ENCODE measurements at places on chromosomes 2 and 18.

GRCh38 chr2:30305235-30305634 lies 73.9 kb downstream of the LBH start:
- DNase-seq: no peak

- no peak for DNase-seq
Observed at GRCh38 chr2:64419596-64420165, 34.3 kb upstream of the LGALSL start.

- DNase-seq: no peak
Observed at GRCh38 chr2:111068435-111069058, 52.2 kb upstream of the BCL2L11 start.

- DNase-seq: no peak
Observed at GRCh38 chr18:25408293-25408692, 56.3 kb upstream of the ZNF521 start.

DNA sequence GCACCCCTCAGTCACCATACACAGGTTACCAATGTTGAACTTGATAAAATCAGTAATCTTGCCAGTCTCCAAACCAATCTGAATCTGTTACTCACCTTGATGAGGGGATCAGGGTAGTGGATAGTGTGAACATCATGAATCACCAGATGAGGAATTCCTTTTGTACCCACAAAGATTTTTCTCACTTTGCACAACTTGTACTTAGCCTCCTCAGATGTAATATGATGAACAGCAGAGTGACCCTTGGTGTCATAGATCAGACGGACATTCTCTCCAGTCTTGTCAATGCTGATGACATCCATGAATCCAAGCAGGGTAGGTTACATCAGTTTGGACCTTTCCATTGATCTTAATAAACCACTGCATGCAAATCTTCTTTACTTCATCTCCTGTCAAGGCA lies 54.7 kb downstream of the MDH1 start:
- DNase-seq: no peak

Measured in stimulated activated CD4-positive, alpha-beta T cell treated with anti-CD3 and anti-CD28 coated beads, Interleukin-15, amount 100 ng/mL, for 48 hours (primary cell).